ENCODE measurements at places on chromosomes 2 and 18.

- DNase-seq: no peak
Measured at GRCh38 chr18:615092-615521, 18.3 kb downstream of the CLUL1 start.

- no peak for DNase-seq
Measured at GRCh38 chr2:159613651-159614285, 2.6 kb downstream of the BAZ2B start.

DNA sequence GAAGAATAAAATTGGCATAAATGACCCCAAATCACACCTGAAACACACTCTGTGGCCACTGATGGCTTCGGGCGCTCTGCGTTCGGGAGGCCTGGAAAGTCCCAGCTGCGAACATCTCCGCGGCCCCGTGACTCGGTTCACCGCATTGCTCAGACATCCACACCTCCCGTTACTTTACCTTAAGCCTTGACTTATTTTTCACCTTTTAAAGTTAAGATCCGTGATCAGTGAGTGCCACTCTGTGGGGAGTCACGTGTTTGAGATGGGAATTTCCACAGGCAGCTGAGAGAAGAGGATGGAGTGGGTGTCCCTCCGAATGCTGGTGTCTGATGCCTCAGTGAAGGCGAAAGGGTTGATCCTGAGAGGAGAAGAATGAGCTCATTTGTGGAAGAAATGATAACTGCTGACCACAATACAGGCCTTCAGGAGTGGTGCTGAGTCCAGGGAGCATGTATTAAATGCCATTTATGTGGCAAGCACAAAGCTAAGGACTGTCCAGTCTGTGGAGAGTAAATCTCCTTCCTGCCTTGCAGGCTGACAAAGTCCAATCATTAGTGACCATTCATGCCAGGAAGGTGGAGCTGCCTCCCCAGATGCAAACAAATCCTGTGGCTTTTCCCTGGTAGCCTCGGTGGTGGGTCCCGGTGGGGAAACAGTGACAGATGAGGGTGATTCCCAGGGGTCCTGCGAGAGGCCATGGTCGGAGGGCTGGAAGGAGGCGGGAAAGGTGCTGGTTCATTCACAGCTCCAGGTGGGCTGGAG is 168.8 kb downstream of the RTP5 start:
- DNase-seq: no peak

DNA sequence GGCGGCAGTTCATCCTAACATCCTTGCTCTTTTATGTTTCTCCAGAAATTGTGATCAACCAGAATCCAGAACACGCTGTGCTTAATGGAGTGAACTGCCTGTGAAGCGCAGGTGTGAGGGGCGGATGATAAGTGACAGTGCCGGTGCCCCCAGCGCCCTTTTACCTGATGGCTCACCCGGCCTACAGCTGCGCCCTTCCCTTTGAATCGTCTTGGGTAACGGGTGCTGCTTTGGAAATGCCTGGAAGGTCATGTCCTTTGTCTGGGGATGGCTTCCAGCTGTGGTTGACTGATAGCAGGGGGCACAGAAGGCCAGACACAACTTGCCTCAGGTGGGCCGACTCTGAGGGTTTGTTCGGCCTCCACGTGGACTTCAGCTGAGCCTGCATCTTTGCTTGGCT is 119.4 kb downstream of the LPIN1 start:
- DNase-seq: no peak

GRCh38 chr2:199646439-199646838 is 188.7 kb upstream of the SATB2 start:
- DNase-seq: no peak

DNA sequence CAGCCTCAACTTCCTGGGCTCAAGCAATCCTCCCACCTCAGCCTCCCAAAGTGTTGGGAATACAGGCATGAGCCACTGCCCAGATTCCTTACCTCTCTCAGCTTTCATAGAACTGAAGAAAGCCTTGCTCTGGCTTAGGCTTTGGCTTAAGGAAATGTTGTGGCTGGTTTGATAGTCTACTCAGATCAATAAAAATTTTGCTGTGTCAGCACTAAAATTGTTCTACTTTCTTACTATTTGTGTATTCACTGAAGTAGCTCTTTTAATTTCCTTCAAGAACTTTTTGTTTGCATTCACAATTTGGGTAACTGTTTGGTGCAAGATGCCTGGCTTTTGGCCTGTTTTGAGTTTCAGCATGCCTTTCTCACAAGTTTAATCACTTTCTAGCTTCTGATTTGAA is 634.0 kb upstream of the FSHR start:
- no peak for DNase-seq

DNA sequence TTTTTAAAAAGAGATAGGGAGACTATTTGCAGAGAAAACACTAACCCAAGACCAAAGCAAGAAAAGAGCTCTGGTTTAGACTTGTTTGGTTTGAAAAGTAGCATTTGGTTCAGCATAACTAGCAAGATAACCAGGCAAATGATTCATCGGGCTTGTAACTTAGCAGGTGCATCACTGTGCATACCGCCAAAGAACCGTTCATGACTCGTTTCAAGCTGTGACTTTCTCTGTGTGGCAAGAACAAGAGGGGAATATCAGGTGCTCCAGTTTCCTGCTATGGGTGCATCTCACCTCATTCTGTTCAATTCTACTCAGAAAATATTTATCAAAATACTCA is 244.9 kb downstream of the ETAA1 start:
- DNase-seq: no peak

- DNase-seq: no peak
Measured at GRCh38 chr2:63589148-63589958, 590 bp downstream of the MDH1 start.

DNA sequence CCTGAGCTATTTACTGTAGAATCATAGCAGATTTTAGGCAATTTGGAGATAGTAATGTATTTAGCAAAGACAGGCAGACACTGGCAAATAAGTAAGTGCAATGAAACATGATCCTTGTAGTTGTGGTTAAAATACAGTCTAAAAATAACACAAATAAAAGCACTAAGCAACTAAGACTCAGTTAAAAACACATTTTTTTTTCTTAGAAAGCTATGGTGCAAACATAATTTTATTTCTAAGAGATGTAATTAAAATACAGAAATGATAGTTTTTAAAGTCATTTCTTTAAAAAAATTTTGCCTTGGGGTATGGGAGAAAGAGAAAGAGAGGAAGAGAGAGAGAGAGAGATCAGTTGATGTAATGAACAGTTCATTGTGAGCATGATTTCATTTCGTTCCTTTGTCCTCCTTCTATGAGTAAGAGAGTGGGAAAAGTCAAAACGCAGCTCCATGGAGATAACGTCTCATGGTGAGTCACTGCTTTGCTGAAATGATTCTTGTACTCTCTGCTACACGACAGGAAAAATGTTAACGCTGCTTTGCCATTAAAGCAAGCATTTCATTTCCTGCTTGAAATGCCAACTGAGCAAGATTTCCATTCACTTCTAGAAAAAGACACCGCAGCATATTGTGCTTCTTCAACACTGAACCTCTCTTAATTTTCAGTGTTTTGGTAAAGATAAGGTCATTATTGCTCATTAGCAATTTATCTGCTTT is 61.3 kb upstream of the PGAP1 start:
- no peak for DNase-seq

DNA sequence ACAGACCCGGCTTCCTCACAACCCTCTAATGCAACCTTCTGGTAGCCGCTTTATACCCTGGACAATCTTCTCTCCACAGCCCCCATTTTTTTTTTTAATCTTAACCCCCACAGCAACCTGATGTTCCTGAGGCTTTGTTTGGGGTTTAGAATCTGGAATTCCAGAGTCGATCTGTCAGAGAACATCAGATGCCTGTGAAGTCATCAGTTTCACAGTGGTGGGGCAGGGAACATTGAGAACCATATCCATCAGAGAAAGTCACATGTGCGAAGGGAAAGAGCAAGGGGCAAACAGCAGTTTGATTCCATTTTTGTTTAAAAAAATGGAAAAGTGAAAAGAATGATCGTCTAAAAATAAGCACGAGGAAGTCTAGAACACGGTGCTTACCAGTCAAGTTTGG is 20.6 kb downstream of the NPAS2 start:
- DNase-seq: no peak

GRCh38 chr2:225282858-225283710 is 116.4 kb upstream of the NYAP2 start:
- DNase-seq: no peak

DNA sequence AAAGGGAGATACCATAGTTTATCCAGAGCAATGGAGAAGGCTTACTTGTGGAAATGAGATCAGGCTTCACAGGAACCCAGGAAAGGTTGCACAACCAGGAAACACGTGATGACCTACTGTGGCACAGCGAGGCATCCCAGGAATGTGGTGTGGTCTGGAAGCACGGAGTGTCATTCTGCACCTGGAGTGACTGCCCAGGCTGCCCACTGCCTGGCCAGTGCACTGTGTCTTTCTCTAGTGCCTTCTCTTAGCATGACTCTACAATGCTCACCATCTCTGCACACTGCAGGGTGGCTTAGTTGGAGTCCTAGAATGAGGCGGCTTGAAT is 48.9 kb downstream of the CHST9 start:
- DNase-seq: no peak

DNA sequence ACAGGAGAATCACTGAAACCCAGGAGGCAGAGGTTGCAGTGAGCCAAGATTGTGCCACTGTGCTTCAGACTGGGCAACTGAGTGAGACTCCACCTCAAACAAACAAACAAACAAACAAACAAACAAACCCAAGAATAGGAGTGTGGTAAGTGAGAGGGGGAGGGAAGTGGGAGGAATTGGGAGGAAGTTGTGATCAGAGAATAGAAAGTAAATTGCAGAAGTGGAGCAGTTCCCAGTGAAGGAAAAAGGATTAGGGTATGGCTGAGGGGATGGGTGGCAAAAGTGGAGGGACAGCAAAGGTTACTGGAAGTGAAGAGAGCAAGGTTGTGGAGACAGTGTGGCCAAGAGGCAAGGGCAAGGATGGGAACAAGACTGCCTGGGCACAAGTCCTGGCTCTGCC is 41.1 kb upstream of the C1GALT1C1L start:
- no peak for DNase-seq

DNA sequence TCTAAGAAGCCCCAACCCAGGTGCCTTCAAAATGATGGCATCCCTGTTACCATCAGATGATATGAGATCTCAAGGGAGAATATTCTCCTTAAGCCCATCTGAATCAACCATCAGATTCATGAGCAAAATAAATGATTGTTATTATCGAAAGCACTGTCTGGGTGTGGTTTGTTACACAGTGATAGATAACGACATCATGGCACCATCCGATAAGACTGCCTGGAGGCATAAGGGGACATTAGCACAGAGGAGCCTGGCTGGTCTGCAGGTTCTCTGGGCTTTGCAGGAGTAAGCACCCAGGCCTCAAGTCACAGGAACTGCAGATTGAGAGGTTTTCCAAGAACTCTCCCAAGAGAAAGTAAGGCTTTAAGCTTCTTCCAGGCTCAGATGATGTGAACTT is 15.6 kb downstream of the BMP10 start:
- DNase-seq: no peak

GRCh38 chr2:234363647-234364294 is 133.1 kb downstream of the ARL4C start:
- no peak for DNase-seq

DNA sequence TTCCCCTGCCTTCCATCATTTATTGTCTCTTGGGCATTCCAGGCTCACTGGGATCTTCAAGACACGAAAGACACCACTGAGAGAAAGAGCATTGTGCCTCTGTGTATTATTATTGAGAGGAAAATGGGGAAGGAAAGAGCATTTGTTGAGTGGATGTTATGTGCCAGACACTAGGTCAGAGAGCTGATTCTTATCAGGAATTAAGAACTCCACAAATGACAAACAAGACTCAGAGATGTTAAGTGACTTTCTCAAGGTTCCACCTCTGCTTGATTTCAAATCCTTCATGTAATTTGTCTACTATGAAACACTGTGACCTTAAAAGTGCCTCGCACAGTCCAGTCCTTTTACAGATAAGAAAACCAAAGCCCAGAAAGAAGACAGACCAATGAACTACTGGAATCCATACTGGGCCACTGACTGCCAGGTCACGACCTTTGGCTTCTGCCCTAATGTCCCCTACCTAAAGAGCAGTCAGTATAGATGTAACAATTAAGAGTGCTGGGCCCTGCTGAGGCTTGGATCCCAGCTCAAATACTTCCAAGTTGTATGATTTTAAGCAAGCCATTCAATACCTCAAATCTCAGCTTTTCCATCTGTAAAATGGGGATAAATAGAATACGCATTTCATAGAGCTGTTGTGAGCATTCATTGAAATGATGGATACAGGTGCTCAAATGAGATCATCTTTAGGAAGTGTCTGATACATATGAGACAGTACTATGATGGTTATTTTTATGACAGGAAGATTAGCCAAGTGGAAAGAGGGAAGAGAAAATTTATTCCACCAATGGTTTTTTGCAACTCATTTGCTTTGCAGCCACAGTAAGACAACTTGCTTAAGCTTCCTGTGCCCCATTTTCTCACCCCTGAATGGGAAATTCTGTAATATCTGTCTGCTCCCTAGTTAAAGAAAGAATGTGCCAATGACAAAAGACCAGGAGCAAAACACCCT is 10.9 kb downstream of the KLF7 start:
- no peak for DNase-seq

GRCh38 chr2:233453111-233453915 is 99.0 kb downstream of the DGKD start:
- DNase-seq: no peak

DNA sequence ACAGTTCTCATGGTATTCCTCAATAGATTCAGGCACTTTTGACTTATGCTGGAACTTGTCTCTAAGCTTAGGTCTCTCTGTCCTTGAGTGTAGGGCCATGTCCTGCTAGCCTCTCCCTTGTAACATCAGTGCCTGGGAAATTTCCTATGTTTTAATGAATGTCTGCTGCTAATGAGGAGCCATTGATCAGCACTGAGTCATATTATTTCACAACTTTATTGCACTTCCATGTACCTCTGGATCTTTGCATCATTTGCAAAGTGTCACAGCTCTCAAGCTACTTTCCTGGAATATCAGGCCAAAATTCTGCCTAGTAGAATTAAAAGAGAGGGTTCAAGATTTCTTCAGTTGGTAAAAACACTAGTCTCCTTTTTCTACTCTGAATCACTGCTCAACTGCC is 102.5 kb downstream of the GAREM1 start:
- DNase-seq: no peak

DNA sequence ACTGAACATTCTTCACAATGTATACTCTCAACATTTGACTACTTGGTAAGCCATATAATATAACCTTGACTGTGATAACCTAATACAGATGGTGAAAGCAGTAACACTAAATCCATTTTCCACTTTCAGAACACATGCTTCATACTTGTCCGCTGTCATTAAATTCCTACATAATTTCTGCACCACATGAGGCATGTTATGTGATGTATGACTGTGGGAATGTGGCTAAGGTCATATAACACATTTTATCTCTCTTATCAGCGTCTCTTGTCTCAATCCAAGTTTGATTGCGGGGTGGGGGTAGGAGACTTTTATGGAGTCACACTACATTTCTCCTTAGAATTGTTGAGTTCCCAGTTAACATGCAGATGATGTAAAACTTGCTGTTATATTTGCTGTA is 110.9 kb downstream of the MTCL1 start:
- no peak for DNase-seq

DNA sequence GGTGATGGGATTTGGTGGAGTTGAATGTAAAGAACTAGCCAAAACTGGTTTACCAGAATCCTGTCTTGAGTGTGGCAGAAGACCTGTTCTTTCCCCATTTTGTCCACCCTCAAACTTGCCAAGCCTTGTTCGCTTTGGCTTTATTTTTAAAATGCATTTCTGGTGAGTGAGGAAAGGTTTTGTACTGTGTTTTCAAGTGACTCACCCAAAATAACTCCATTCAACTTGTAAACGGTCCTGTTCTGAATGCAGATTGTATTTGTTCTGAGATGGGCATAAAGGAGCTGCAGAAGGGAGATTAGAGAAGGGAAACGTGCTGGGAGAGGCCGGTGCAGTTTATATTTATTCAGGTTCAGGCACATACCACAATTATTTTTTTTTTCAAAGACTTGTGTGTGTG is 5.3 kb upstream of the ITPRID2 start:
- no peak for DNase-seq
